ENCODE measurements at places on chromosomes 7 and 10.

GRCh38 chr7:129162732-129163131 is 18.2 kb downstream of the TSPAN33 start:
- no peak for DNase-seq

DNA sequence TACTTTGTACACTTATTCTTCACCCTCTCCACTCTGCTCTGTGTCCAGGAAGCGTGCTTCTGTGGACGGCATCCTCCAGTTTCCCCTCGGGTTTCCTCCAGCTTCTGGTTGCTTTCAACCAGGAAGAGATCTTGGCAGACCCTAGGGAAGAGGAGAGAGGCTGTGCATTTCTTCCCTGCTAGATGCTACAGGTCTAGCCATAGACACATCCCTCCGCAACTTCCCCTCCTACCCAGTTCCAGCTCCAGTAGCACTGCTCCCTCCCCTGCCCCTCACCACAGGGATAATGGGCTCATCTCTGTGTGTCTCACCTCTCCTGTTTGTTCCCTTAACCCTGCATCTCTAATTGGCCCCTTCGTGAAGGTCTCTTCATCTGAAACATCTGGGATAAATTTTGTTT is 16.3 kb downstream of the TLL2 start:
- DNase-seq = no peak

DNA sequence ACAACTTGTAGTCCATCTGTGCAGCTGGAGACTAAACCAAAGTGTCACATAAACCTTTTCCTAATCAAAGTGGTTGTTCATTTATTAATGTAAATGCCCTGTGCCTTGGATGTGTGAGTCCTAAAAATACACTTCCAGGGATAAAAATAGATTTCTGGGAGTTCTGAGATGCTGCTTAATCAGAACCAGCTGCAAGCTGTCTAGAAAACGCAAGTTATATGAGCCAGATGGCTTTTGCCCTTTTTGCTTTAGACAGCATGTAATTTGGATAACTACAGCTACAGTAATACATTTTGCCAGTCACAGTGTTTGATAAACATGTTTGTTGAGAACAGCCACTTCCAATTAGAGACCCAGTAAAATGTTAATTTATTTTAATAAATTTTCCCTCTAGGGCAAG is 185.1 kb upstream of the PRPS1L1 start:
- no peak for DNase-seq

DNA sequence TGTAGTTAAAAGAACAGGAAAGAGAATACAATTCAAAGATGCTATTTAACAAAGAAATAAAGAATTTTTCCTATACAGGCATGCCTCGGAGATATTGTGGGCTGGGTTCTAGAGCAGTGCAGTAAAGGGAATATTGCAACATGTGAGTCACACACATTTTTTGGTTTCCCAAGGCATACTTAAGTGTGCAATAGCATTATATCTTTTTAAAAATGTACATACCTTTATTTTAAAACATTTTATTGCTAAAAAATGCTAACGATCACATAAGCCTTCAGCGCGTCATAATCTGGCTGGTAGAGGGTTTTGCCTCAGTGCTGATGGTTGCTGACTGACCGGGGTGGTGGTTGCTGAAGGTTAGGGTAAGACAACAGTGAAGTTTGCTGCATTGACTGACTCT is 54.4 kb downstream of the ESYT2 start:
- no peak for DNase-seq

DNA sequence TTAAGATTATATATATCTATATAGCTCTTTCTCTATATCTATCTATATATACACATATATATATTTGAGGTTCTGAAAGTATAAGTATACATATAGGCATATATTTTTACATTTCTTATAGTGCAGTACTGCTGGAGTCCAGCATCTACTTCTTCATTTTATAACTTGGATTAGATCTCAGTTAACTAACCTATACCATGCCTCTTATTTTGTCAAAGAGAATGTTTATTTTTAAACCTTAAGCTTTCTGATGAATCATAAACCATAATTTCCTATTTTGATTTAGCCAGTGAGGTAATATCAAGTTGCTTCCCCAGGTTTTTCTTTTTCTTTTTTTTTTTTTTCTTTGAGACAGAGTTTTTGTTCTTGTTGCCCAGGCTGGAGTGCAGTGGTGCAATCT is 8.1 kb downstream of the ZNF32 start:
- DNase-seq = no peak

DNA sequence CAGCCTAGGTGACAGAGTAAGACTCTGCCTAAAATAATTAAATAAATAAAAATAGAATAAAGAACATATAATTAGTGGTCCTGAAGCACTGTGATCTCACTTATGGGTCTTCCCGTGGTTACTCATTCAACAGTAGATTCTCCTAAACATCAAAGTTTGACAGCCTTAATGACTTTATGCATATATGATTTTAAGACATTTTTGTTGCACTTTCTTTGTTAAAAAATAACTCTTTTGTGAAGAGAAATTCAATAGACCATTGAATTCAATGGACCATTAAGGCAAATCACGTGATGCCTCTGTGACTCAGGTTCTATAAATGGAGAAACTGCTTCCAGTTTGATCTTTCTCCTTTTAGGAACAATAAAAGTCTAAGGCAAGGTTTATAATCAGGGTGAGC is 59.6 kb downstream of the ATOH7 start:
- DNase-seq = no peak

- DNase-seq = no peak
These were observed 58.4 kb downstream of the JCAD start for GRCh38 chr10:30000802-30001571.

DNA sequence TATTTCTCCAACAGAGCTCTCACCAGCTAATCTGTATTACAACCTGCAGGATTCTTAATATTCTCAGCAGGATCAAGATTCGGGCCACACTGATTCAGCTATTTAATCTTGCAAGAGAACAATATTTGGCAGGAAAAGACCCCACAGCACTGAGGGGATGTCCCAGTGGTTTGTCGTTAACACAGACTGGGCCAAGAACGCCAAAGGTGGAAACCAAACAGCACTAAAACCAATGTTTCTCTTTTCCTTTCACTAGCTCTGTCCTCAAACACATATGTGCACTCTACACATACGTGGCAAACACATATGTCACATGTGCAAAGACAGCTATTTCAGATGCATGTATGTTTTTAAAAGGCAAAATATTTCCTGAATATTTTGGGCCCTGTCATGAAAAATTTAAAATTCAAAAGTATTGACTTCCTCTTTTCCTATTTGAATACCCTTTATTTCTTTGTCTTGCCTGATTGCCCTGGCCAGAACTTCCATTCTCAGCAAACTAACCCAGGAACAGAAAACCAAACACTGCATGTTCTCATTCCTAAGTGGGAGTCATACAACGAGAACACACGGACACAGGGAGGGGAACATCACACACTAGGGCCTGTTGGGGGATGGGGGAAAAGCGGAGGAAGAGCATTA is 51.7 kb upstream of the NEBL start:
- no peak for DNase-seq

DNA sequence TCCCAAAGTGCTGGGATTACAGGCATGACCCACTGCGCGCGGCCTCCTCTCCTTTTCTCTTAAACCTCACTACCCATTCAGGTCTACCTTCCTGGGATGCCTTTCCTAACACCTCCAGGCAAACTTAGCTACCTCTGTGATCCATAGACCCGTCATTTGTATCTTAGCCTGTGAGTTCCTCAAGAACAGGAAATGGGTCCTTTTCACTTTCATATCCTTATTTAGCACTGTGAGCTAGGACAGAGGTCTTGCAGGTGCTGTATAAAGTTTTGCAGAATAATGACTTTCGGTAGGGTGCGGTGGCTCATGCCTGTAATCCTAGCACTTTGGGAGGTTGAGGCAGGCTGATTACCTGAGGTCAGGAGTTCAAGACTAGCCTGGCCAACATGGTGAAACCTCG is 215.7 kb downstream of the RELN start:
- no peak for DNase-seq

- DNase-seq = no peak
These were observed 57.9 kb downstream of the OTUD1 start for GRCh38 chr10:23496727-23497126.

- DNase-seq = no peak
These were observed 29.3 kb downstream of the PLEKHS1 start for GRCh38 chr10:113780681-113781250.

DNA sequence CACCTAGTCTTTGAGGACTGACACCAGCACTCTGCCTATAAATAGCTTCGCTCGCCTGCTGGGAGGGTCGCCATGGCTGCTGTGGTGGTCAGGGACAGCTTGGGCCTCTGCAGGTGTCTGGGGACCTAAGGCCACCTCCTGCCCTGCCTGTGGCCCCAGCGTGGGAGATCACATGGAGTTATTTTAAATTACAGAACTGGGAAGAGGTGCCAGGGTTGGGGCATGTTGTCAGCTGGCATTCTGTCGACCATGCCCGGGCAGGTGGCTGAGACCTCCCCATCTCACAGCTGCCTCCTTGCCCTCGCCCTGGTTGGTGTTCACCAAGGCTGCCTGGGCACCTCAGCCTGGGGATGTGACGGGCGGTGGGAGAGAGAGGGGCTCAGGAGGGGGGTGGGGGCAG is 18.1 kb downstream of the SHH start:
- DNase-seq = no peak

DNA sequence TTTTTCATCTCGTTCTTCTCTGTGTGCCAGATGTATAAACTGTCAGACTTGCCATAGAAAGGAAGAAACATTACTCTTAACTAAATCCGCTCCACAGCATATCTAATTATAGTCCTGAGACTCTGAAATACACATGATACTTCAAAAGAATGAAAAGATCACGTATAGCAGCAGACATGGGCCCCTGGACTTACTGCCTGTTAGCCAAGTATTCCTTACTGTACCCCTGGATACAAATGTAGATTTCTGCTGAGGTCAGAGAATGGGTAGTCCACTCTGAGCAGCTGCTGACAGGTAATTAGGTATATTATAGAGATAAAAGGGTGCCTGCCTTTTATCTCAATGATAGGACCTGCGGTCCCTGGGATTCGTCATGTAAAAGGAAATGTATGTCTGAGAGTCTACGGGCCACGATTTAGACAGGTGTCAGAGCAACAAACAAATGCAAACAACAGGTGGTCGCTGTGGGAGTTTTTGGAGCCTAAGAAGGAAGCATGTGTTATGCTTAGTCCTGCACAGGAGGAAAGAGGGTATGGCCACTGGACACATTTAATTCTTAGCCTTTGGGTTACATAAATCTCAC is 69.4 kb downstream of the VOPP1 start:
- no peak for DNase-seq

- DNase-seq = no peak
These were observed 10.3 kb downstream of the TMEM229A start for GRCh38 chr7:124022551-124022950.

DNA sequence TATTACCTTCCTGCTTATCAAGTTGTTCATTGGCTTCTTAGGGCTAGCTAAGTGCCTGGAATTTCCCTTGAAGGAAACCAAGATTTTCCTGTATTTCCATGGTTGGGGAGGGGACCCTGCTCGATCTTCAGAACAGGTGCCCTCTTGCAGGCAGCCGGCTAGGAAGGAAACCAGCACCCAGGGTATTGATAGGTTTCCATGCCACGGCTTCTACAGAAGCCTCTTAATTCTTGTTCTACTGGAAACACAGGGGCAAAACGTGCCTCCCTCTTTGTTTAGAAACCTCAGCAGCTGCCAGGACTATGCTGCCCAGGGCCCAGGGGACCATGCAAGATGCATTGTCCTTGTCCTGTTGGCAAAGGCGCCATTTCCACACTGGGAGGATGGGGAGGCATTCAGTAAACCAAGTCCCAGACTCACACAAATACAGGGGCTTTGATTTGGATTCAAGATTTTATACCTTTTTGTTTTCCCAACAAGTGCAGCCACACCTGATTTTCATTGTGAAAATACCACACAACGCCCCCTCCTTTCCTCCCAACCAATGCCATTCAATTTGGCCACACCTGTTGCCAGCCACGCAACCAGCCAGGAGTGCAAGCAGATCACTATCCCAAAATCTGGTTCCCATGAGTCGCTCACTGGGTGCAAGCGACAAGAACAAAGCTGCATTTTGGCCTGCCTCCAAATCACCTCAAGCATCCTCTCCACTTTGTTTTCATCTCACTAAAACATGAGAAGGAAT is 29.6 kb downstream of the C10orf71 start:
- no peak for DNase-seq

DNA sequence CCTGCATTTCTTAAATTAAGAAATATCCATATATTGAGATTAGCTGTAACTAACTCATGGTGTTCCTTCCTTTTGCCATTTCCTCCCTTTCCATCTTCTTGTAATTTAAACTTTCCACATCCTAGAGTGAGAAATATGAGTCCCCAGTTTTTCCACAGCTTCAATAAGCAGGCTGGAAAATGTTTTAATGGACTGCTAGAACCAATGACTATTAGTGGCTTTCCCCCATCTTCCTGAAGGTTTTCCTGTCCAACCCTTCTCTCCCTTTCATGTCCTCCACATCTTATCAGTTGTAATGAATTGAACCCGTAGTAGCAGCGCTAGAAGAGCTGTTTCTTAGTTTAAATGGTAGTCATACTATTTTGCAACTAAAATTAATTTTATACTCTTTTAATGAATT is 145.7 kb downstream of the AHR start:
- DNase-seq = no peak

DNA sequence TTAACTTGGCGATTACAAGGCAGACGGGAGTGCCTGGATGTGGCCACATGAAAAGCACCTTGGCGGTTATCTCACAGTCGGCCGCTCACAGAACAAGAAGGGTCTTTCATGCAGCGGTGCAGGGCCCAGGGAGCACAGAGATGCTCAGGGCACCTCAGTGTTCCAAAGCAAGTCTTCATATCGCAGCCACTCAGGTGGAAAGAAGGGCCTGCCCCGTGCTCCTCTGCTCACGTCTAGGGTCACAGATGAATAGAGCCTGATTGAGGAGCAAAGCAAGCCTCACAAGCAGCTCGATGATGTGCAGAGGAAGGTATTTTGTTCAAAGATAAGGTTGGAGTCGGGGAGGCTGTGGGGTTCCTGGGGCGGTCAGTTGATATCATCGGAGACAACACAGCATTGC is 297.8 kb downstream of the WDR11 start:
- no peak for DNase-seq

DNA sequence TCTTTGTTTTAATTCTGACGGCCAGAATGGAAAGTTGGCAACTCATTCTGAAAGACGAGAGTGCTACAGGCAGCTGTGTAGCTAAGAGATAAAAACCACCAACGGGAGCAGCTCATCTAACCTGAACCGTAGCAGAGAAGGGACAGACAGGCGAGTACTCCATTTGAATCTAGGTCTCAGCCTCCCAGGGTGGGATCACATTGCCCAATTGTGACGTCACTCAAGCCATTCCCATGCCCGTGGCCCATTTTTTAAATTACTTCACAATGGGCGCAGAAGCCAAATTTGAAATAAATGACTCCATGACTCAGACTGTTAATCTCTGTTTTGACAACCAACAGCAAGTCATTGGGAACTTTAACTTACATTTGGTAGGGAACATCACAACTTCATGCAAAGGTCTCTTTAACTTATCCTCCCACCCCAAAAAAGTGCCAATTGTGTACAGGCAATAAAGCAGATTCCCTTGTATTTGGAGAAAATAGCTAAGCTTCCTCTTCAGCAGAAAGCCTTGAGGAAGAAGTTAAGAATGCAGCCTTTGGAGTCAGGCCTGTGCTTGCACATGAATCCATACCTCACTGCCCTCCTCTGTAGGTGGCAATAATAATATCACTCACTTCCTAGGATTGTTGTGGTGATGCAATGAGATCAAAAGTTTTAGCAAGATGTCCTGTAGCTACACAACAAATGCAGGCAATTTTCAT is 93.2 kb upstream of the KIF5B start:
- no peak for DNase-seq

- no peak for DNase-seq
These were observed 340.8 kb upstream of the PODXL start for GRCh38 chr7:131897016-131897789.
